ENCODE measurements at places on chromosomes 11 and 22.
A peak's percentile ranks its signal among the peaks of the same experiment; 100 is the strongest.

DNA sequence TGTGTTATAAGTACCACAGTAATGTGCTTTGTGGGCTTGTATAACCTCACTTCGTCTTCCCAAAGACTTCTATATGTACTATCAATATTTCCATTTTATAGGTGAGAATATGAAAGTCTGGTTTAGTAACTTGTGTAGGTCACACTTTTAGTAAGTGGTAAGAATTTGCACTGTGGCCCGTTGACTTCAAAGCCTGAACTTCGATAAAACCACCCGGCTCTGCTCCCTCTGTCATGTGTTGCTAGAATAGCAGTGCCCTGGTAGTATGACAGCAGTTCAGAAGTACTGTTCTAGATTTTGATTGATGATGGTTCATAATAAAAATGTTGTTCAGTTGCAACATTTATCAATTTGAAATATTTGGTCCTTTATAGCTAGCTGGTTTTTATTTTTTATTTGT is 110.2 kb upstream of the SORL1-AS1 start:
- no peak for DNase-seq

DNA sequence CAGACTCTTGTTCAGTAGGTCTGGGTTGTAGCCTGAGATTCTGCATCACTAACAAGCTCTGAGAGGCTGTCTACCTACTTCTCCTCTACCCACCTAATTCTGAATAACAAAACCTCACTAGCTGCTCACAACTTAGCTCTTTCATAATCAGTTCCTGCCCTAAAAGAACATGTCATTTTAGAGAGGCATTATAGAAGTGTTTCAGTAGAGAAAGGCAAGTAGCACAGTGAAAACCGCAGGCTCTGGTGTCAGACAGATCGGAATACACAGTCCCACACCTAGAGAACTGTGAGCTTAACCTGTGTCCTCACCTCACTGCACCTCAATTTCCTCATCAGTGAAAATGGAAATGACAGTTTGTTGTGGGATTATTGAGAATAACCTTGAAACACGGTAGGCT is 1337.6 kb upstream of the TENM4 start:
- no peak for DNase-seq

GRCh38 chr22:45441138-45441537 is 27.6 kb downstream of the RIBC2 start:
- no peak for DNase-seq

DNA sequence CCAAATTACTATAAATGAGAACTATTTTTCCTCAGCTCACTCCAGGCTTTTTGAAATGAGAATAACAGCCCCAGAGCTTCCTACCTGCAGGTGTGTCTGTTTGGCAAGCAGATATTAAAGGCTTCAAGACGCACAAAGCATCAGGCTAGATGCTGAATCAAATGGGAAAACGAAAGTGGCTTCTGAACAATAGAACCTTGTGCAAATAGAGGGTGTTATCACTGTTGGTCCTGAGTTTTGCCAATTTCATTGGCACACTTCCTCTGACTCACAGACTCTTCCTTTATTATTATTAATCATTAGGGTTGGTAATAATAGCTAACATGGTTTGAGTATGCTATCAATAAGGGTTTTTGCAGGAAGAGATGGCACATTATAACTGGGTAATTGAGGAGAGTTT is 13.4 kb downstream of the SYT13 start:
- DNase-seq = no peak

- DNase-seq = no peak
Observed at GRCh38 chr22:46857885-46858143, 95.4 kb downstream of the TBC1D22A start.

- DNase-seq = no peak
Observed at GRCh38 chr11:134258577-134258976, 5.2 kb downstream of the ACAD8 start.

DNA sequence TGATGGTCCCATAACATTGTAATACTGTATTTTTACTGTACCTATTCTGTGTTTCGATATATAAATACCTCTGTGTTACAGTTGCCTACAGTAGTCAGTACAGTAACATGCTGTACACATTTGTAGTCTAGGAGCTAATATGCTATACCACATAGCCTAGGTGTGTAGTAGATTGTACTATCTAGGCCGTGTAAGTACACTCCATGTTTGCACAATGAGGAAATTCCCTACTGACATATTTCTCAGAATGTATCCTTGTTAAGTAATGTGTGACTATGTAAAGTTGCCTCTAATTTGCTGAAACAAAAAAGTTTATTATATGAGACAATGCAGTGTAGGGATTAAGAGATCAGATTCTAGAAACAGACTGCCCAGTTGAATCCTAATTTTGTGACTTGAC is 21.3 kb downstream of the CAPRIN1 start:
- no peak for DNase-seq

- no peak for DNase-seq
Observed at GRCh38 chr11:19525276-19525675, 187.4 kb upstream of the NAV2 start.

DNA sequence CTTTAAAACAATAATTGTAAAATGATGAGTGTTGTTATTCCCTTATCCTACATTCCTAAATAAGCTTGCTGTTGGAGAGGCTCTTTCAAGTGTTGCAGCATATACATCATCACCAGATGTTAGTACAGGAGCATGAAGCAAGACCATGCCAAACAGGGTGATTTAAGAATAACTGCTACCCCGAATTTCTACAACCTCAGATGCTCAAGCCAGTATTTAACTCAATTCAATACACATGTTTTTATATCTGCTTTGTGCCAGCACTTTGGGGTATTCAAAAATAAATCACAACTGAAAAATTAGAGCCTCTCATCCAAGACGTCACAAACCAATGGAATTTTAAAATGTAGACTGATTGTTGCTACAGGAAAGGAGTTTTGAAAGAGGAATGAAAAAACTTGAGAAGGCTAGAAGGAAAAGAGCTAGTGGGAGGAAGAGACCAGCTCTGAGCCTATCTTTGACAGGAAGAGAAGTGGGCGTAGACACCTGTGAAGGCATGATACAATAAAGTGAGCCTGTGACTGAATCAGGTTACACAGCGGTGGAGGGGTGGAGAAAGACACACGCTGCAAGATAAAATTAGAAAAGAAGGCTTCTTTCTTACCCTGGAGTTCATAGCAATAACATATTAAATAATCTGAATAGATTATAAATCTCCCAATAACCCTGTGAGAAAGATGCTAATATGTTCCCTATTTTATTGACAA is 95.8 kb downstream of the DLG2 start:
- no peak for DNase-seq

DNA sequence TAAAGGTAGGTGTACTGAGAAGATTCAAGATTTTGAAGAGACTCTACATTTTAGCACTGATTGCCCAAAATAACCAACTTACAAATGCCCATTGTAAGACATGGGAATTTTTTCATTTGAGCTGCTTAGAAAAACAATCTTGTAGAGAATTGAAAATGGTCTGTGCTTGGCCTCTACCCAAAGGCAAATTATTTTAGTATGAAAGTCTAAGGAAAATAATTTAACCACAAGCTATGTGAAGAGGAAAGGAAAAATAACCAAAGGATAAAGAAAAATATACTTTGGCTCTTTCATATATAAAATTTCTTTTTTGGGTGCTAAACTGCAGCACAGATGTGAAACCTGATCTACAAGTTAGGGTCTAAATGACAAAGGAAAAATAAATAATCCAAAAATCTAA is 54.9 kb downstream of the ME3 start:
- DNase-seq = no peak

DNA sequence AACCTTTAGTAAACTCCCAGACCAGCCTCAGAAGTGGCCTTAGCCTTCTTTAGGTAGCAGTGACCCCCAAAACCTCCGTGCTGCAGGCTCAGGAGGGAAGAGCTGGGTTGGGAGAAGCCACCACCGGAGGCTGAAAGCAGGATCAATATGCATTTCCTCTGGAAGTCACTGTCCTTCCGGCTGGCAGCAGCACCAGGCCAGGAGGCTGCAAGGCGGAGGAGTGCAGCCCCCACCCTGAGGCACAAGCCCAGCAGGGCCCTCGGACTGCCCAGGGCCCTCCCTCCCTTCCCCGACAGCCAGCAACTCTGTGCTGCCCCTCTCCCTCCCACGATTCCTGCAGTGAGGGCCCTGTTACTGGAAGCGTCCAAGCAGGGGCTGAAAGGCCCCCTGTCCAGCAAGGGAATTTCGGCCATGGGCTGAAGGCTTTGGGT is 3.2 kb upstream of the NRXN2 start:
- DNase-seq = no peak

DNA sequence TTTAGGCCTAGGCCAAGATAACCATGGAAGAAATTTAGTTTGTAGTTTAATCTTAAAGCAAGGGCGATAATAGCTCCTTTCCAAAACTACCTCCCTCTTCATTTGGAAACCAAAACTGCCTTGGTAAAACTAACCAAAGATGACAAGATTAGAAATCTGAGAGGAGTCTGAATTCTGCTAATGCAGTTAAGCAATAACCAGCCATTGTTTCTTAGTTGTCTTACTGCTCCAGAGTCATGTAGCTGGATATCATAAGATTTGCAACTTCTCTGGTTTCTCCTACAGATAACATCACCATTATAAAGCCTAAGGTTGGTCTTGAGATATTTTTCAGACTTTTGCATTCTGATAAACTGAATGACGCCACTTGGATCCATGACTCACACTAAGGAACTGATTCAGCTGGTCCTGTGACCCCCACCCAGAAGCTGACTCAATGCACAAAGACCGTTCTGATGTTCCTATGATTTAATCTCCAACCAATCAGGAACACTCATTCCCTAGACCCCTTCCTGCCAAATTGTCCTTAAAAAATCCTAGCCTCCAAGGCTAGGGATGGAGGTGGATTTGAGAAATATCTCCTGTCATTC is 200.8 kb downstream of the LUZP2 start:
- no peak for DNase-seq

GRCh38 chr11:15336021-15336420 is 221.3 kb downstream of the INSC start:
- no peak for DNase-seq

GRCh38 chr11:107799218-107799859 is 59.2 kb downstream of the SLC35F2 start:
- DNase-seq = no peak

GRCh38 chr22:24402460-24403192 is 24.8 kb upstream of the ADORA2A start:
- peak; percentile 86 for DNase-seq

GRCh38 chr11:134861490-134862104 is 449.6 kb upstream of the B3GAT1 start:
- DNase-seq = no peak

DNA sequence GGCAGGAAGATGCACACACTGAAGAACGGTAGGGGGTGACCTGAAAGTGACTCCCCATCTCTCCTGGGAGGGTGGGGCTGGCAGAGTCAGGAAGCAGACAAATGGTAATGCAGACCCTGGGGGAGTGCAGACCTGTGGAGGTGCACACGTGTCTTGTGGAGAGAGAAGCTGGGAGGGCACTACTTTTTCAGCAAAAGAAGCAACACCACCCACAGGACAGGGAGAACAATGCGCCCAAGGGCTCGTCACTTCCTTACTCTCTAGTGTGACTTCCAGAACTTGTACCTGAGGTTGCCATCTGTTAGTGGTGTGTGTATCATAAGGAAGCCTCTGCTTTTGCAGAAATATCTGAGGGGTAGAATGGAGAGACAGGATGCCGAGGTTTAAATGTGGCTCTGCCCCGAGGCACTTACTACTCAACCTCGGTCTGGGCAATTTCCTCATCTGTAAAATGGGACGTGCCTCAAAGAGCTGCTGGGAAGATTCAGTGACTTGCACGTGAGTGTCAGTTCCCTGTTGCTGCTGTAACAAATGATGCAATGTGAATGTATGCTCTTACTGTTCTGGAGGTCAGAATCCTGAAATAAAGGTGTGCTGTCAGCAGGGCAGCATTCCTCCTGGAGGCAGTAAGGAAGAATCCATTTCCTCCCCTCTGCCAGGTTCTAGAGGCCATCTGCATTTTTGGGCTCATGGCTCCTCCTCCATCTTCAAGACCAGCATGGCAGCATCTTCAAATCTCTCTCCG is 323.4 kb downstream of the SHANK2 start:
- DNase-seq = no peak

- no peak for DNase-seq
Observed at GRCh38 chr22:37148031-37148651, 1.6 kb downstream of the IL2RB start.

DNA sequence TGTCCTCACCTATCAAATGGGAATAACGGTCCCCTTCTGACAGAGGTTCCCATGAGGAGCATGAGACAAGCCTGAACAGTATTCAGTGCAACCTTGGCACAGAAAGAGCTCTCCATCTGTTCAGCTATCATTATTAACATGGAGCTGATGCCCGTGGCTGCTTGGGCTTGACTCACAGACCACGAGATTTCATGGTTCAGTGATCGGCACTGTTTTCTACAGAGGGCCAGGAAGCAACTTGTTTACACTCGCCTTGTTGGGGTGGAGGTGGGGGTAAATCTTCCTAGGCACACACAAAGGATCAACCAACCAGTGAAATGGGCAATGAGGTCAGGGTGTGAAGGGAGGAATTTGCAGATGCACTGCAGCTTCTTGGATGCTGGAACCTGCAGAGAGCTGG is 88.2 kb downstream of the CWC15 start:
- DNase-seq = no peak
